ENCODE measurements at places on chromosomes 4 and X.

DNA sequence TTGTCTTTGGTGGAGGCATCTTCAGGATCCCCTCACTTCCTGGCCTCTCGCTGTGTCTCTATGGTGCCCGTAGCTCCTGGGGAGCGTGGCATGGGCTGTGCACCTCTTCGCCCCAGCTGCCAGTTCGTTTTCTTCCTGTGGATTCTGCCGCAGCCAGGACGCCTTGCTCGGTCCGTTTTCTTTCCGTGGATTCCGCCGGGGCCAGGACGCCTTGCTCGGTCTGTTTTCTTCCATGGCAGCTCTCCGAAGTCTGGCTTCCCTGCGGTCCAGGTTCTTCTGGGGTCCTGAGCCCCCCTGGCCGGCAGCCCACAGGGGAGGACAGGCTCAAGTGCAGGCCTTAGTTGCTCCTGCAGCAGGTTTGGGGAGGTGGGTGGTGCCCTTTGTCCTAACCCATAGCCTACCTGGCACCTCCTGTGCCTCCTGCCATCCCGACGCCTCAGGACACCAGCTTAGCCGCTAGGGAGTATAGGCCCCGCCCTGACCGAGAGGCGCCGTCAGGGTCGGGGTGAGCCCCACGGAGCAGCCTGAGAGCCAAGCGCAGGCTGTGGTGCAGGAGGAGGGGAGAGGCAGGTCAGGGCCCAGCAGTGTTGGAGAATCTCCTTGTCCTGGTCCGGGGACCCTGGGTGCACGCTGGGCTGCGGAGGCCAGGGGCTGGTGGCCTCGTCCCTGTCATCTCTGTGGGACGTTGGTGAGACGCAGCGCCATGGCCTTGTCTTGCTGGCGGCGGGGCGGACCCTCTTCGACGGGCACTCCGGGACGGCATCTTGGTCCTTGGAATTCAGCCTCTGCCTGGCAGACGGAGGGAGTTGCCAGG is 27.1 kb downstream of the UVSSA start:
- no peak for DNase-seq

DNA sequence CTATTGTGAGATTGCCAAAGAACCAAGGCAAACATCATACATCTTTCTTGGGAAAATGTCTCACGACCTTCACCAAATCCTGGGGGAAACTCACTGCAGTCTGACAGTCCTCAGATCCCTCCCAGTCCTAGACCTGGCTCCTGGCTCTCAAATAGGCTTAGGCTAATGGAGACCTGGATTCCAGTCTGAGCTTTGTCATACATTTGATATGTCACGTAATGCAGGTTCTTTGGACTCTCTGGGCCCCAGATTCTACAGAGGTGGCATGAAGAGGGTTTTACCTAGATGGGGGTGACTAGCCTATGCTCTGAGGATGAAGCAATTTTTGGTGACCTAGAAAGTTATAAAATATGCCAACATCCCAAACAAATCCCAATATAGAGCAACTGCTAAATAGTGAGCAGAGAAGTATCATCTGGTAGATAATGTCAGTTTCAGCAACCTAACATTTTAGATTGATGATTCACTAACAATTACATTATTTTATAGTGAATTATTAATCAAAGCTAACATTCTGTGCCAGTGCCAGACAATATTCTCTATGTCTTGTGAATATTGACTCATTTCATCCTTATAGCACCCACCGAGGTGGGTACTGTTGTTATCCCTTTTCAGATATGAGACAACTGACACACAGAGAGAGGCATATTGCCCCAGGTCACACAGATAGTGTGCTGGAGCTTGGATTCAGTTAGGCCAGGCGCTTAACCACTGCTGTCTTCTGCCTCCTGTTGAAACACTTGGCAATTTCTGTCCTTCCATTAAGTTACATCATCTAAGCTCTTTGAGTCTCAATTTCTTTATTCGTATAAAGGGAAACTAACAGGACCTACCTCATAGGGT is 195.4 kb upstream of the MAMLD1 start:
- peak; percentile 38 for DNase-seq

- no peak for DNase-seq
These were observed 37.7 kb downstream of the BCLAF3 start for GRCh38 chrX:19953145-19953544.

- DNase-seq: no peak
These were observed 28.3 kb downstream of the TXLNG start for GRCh38 chrX:16814597-16814996.

- no peak for DNase-seq
These were observed 372.2 kb downstream of the ADAM29 start for GRCh38 chr4:175290401-175290800.

Data from A549 (cell line).